Mammary epithelial cell (primary cell): ENCODE measurements at places on chromosomes 5 and 9. TPM values are rescaled to one million over a fixed set of nuclear protein-coding genes. Genes with fewer than 3 reads are reported as not detected.

- no peak for DNase-seq
Observed at GRCh38 chr9:8362250-8362649, 562.7 kb upstream of the DMAC1 start.

The PRSS3 gene
- total RNA-seq, result 24.4 and 27.6 TPM in 2 replicates

The HAPLN1 gene
- total RNA-seq, result not detected in 2 replicates

The UBAP1 gene
- 68.4 and 77.7 TPM in 2 replicates for total RNA-seq

DNA sequence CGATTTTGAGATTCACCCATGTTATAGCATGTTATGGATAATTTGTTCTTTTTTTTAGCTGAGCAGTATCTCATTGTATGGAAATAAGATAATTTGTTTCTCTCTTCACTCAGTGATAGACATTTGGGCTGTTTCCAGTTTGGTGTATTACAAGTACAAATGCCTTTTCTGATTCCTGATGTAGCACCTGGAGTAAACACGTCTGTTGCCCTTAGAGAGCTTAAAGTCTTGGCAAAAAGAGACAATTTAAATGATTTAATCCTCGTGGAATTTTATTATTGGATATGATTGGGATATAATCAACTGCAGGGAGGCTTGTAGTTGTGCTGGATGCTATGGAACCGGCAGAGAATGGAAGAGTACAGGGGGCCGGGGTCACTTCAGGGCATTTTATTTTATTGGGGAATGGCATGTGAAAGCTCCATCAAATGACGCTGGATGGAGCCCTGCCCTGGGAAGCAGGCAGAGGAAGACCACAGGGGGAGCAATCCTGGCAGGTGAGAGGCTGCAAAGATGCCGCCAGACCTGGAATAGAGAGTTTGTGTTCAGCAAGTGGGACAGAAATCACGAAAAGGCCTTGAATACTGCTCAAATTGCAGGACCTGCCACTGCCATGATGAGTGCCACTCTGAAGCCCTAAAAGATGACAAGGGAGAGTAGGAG is 31.0 kb upstream of the TGFBI start:
- no peak for DNase-seq

GRCh38 chr5:65141493-65141892 is 340.2 kb downstream of the ADAMTS6 start:
- DNase-seq, result no peak
